Left ventricle myocardium inferior (tissue), 1 donor: ENCODE measurements at places on chromosomes 5 and 9. TPM values are rescaled to one million over a fixed set of nuclear protein-coding genes. Genes with fewer than 3 reads are reported as not detected.
A peak's percentile ranks its signal among the peaks of the same experiment; 100 is the strongest.

DNA sequence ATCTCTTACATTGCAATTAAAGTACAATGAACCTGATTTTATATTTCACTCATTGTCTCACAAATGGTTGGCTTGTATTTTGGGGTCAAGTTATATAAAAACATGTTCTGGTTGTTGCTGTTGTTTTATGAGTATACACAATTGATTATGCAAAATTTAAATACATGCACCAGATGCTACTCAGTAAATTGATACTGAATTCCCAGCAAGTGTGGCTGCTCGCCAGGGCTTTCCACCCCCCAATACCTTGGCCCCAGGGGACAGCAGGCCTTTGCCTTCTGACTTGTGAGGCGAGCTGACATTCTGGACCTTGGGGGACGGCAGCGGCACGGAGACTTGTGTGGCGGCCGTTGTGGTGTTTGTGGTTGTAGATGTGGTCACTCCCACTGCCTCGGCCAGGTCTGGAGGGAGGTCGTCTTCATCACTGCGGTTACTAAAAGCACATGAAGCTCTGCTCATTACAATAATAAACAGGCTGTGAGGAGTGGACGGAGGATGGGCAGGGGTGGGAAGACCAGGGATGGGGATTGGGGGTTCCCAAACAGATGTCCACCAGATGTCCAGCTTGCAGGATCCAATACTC, 27.0 kb upstream of the FRRS1L start:
- H3K4me3 ChIP-seq, result no peak overlapping the region
- no peak overlapping the region for H3K27ac ChIP-seq
- no peaks in the 10 kb centered on the region for H3K27me3 ChIP-seq
- no peak for DNase-seq
- H3K36me3 ChIP-seq, result no peaks in the 10 kb centered on the region
- H3K4me1 ChIP-seq, result no peaks in the 10 kb centered on the region

GRCh38 chr5:78771260-78772205, 123.0 kb upstream of the LHFPL2 start:
- peaks cover 10% of the 10 kb centered on the region for H3K4me1 ChIP-seq
- no peak for DNase-seq
- H3K4me3 ChIP-seq, result no peak overlapping the region
- H3K36me3 ChIP-seq, result no peaks in the 10 kb centered on the region
- H3K27me3 ChIP-seq, result no peaks in the 10 kb centered on the region

GRCh38 chr9:124205686-124206352, 51.9 kb upstream of the NEK6 start:
- peaks cover under 1% of the 10 kb centered on the region for H3K4me1 ChIP-seq
- no peaks in the 10 kb centered on the region for H3K36me3 ChIP-seq
- DNase-seq, result no peak
- peaks cover 5% of the 10 kb centered on the region for H3K27me3 ChIP-seq
- no peak overlapping the region for H3K27ac ChIP-seq
- H3K4me3 ChIP-seq, result no peak overlapping the region

DNA sequence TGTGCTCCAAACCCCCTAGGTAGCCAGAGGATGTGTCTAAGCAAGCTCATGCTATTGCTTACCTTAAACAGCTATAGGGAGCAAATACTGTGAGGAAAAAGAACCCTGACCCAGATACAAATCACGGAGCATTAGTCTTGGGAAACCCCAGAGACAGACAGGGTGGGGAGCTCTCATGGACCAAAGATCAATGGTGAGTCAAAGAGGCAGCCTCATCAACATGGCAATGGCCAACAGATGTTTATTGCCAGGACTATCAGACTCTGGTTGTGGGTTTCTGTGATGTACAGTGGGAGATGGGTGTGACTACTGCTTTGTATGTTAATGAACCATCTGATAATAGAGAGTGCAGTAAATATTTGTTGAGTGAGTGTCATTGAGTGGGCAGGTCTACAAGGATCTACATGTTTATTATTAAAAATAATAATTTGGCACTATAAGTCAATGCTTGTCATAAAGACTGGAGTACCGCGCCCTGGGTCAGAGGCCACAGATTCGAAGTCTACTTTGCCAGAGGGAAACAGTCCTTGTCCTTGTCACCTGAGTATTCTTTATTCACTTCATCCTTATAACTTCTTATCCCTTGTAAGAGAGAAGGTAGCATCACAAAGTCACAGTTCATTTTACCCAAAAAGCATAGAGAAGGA, 56.5 kb upstream of the RAI14 start:
- H3K4me1 ChIP-seq, result peaks cover 12% of the 10 kb centered on the region
- DNase-seq, result no peak
- no peaks in the 10 kb centered on the region for H3K27me3 ChIP-seq
- no peak overlapping the region for H3K27ac ChIP-seq

- H3K27ac ChIP-seq, result no peak overlapping the region
- H3K4me3 ChIP-seq, result no peak overlapping the region
- no peaks in the 10 kb centered on the region for H3K36me3 ChIP-seq
- H3K4me1 ChIP-seq, result no peaks in the 10 kb centered on the region
- no peak for DNase-seq
Measured at GRCh38 chr5:150853561-150853960, 7.2 kb downstream of the IRGM start.

DNA sequence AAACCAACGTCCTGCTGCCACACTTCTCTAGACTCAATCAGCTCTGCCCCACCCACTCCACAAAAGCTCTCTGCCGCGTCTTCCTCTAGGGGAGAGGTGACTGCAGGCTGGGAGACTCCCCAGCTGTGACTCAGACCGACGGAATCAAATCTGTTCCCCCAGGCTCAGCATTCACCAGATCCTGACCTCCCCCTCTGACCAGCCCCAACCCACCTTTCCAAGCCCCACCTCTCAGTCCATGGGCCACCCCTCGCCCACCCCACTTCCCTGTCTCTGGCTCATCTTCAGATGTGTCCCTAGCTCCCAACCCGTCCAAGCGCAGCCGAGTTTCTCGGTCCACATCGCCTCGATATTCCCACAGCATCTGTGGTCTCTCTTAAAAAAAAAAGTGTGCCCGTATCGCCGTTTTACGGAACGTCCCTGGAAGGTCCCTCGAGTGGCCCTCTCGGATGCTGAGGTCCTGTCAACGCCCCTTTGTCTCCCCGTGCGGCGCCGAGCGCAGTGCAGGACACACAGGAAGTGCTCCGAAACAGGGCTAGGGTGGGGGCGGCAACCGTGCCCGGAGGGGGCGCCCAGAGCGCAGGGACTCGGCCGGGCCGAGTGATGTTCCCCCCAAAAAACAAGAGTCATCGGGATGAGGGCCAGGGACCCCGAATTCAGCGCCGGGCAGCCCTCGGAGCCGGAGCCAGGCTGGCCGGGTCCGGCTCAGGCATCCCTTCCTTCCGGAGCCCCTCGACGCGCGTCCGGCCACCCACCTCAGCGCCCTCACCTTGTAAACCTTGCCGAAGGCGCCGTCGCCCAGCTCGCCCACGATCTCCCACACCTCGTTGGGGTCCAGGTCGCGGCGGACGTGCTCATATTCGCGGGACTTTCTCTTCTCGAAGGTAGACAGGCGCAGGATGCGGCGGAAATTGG, 649 bp downstream of the STK10 start:
- H3K27me3 ChIP-seq, result no peaks in the 10 kb centered on the region
- peak; percentile 58 for DNase-seq
- H3K36me3 ChIP-seq, result no peaks in the 10 kb centered on the region
- H3K4me1 ChIP-seq, result peaks cover 46% of the 10 kb centered on the region

GRCh38 chr5:135561266-135561665, 17.5 kb downstream of the CXCL14 start:
- no peaks in the 10 kb centered on the region for H3K4me1 ChIP-seq
- no peaks in the 10 kb centered on the region for H3K36me3 ChIP-seq
- no peak for DNase-seq
- H3K27me3 ChIP-seq, result peaks cover 61% of the 10 kb centered on the region
- no peak overlapping the region for H3K27ac ChIP-seq
- H3K4me3 ChIP-seq, result no peak overlapping the region

GRCh38 chr5:141565826-141566570, 52.8 kb downstream of the DIAPH1 start:
- H3K36me3 ChIP-seq, result peaks cover 55% of the 10 kb centered on the region
- H3K4me1 ChIP-seq, result peaks cover 24% of the 10 kb centered on the region
- H3K4me3 ChIP-seq, result no peak overlapping the region
- H3K27me3 ChIP-seq, result no peaks in the 10 kb centered on the region
- no peak overlapping the region for H3K27ac ChIP-seq

GRCh38 chr9:85502815-85503655, 238.7 kb downstream of the AGTPBP1 start:
- no peak overlapping the region for H3K4me3 ChIP-seq
- DNase-seq, result no peak
- no peak overlapping the region for H3K27ac ChIP-seq
- H3K36me3 ChIP-seq, result no peaks in the 10 kb centered on the region
- peaks cover 2% of the 10 kb centered on the region for H3K27me3 ChIP-seq
- H3K4me1 ChIP-seq, result no peaks in the 10 kb centered on the region

DNA sequence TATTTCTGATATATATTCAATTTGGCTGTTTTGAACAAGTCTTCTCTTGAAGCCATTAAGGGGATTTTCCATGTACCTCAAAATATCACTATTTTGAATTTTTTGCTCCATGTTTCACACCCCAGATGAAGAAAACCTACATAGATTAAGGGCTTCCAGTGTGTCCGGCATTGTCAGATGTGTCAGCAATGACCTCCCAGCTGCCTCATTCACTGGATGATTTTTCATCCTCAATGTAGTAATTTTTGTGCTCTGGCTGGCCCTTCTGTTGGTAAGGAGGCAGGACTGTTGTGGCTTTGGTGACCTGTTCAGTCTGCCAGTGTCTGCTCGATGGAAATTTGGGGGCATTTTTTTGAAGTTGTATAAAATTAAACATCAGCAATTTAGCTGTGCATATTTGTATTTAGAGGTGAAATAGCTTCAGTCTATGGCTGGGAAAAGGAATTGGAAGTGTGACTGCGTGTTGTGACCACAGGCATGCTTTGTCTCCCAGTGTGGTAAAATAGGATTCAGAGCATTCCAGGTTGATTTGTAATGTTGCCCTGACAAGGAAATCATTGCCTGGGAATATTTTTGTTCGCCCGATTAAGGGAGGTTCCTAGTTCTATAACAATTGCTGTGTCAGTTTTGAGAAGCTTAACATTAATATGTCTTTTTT, 312.4 kb downstream of the ARHGEF28 start:
- no peak for DNase-seq
- H3K4me3 ChIP-seq, result no peak overlapping the region
- H3K4me1 ChIP-seq, result no peaks in the 10 kb centered on the region
- H3K27me3 ChIP-seq, result no peaks in the 10 kb centered on the region

DNA sequence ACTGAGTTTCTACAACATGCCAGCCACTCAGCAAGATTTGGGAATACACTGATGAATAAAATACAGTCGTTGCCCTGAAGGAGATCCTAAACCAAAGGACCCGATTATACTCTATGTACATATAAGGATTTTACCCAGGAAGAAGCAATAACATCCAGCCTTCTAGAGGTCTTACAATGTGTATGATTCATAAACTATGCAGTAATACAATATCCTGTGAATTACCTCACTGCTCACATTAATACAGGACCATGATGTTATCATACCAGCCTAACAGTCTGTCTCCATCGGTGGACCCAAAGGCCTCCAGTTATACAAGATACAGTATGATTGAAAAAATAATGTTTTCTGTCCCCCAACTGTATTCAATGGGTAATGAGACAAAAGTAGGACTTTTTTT, 310.5 kb upstream of the TRPM3 start:
- H3K4me3 ChIP-seq, result no peak overlapping the region
- DNase-seq, result no peak
- H3K27ac ChIP-seq, result no peak overlapping the region
- H3K4me1 ChIP-seq, result no peaks in the 10 kb centered on the region
- H3K36me3 ChIP-seq, result no peaks in the 10 kb centered on the region

- no peaks in the 10 kb centered on the region for H3K4me1 ChIP-seq
- H3K27ac ChIP-seq, result no peak overlapping the region
- no peak for DNase-seq
- peaks cover 44% of the 10 kb centered on the region for H3K27me3 ChIP-seq
- no peak overlapping the region for H3K4me3 ChIP-seq
Measured at GRCh38 chr9:137982200-137982599, 104.6 kb downstream of the CACNA1B start.

DNA sequence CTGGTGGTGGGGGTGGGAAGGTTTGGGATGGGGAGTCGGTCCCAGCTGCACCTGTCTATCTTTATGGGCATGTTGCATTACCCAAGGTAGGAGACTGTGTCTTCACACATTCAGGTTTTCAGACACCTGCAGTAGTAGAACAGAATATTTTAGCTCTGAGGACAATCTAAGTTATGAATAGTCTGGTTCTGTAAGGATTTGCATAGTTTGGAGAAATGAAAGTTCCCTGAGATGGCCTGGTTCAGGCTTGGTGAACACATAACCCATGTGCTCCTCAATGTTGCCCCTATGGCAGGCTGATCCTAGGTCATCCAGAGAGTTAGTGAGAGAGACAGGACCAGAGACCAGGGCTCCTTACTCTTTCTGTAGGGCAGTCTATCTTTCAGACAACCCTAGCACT, 20.7 kb downstream of the TNFSF8 start:
- no peak overlapping the region for H3K27ac ChIP-seq
- DNase-seq, result no peak
- H3K4me3 ChIP-seq, result no peak overlapping the region
- H3K4me1 ChIP-seq, result no peaks in the 10 kb centered on the region

DNA sequence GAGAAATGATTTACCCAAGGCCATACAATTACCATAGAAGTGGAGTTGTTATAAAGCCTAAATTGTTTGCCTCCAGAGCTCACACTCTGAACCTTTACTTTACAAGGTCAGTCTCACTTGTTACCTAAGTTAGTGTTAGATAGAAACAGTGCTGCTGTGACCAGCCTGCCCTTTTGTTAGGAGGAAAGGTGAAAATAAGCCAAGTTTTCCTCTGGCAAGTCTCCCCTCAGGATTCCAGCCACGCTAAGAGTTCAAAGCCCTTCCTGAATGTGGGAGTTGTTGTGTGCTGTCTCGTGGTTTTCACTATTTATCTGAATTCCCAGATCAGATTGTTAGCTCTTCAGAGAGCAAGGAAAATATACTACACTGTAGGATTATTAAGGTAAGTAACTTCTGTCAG, 260.0 kb downstream of the SGCD start:
- H3K4me3 ChIP-seq, result no peak overlapping the region
- H3K4me1 ChIP-seq, result peaks cover 65% of the 10 kb centered on the region
- no peak for DNase-seq
- peak overlapping the region; percentile 85 for H3K27ac ChIP-seq
- H3K27me3 ChIP-seq, result no peaks in the 10 kb centered on the region

GRCh38 chr5:132464156-132464939, 26.2 kb downstream of the IRF1 start:
- H3K4me1 ChIP-seq, result peaks cover 90% of the 10 kb centered on the region
- peak overlapping the region; percentile 76 for H3K27ac ChIP-seq
- DNase-seq, result no peak
- no peaks in the 10 kb centered on the region for H3K27me3 ChIP-seq

GRCh38 chr5:1010181-1010510, 1.5 kb downstream of the NKD2 start:
- no peaks in the 10 kb centered on the region for H3K36me3 ChIP-seq
- H3K4me1 ChIP-seq, result peaks cover 52% of the 10 kb centered on the region
- DNase-seq, result peak; percentile 25
- H3K27me3 ChIP-seq, result peaks cover 22% of the 10 kb centered on the region
- H3K4me3 ChIP-seq, result peak overlapping the region; percentile 74

TIMD4 gene
- not detected for total RNA-seq

LRRTM2 gene
- total RNA-seq, result not detected

OLFML2A gene
- total RNA-seq, result 41.1 TPM

FGF18 gene
- 30.4 TPM for total RNA-seq

ASTN2 gene
- total RNA-seq, result 6.1 TPM

ENTREP1 gene
- total RNA-seq, result 22.1 TPM

TXNDC8 gene
- not detected for total RNA-seq
